Lung (tissue), 17 donors: ENCODE measurements at places on chromosomes 3 and 15. TPM values are rescaled to one million over a fixed set of nuclear protein-coding genes. Genes with fewer than 3 reads are reported as not detected.

GRCh38 chr15:48781481-48782081 is 29.3 kb downstream of the CEP152 start:
- H3K27ac ChIP-seq = no peak overlapping the region
- DNase-seq = no peak
- no peaks in the 10 kb centered on the region for H3K36me3 ChIP-seq
- no peaks in the 10 kb centered on the region for H3K27me3 ChIP-seq
- no peaks in the 10 kb centered on the region for H3K4me1 ChIP-seq

DNA sequence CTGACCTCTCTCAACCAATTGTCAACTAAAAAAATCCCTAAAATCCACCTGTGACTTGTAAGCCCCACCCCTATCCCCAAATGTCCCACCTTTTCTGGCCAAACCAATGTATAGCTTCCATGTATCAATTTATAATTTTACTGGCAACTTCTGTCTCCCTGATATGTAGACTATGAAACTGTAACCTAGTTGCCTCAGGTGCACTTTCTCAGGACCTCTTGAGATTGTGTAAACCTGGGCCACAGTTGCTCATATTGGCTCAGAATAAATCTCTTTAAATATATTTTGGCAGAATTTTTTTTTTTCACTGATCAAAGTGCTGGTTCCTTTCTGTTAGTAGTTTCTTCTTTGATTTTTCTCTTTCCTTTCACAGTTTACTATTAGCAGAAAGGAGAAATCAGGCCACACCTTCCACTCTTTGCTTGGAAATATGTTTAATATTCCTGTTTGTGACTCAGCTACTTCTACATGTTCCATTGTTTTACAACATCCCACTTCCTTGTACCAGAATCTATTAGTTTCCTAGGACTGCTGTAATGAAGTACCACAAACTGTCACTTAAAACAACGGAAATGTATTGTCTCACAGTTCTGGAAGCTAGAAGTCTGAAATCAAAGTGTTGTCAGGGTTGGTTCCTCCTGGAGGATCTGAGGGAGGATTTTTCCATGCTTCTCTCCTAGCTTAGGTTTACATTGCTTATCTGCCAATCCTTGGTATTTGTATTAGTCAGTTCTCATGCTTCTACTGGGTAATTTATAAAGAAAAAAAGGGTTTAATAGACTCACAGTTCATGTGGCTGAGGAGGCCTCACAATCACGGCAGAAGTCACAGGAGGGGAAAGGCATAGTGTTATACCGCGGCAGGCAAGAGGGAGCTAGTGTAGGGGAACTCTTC is 801.2 kb upstream of the ARPP21 start:
- no peaks in the 10 kb centered on the region for H3K4me1 ChIP-seq
- no peak for DNase-seq
- no peaks in the 10 kb centered on the region for H3K27me3 ChIP-seq
- no peak overlapping the region for H3K27ac ChIP-seq
- no peaks in the 10 kb centered on the region for H3K36me3 ChIP-seq

GRCh38 chr3:152127058-152127457 is 141.7 kb upstream of the MBNL1 start:
- H3K4me3 ChIP-seq = no peak overlapping the region
- DNase-seq = no peak
- no peak overlapping the region for H3K27ac ChIP-seq
- H3K36me3 ChIP-seq = no peaks in the 10 kb centered on the region

The CCDC51 gene
- total RNA-seq = 14.4 TPM
